ENCODE measurements at places on chromosomes 12 and 14. TPM values are rescaled to one million over a fixed set of nuclear protein-coding genes. Genes with fewer than 3 reads are reported as not detected.

DNA sequence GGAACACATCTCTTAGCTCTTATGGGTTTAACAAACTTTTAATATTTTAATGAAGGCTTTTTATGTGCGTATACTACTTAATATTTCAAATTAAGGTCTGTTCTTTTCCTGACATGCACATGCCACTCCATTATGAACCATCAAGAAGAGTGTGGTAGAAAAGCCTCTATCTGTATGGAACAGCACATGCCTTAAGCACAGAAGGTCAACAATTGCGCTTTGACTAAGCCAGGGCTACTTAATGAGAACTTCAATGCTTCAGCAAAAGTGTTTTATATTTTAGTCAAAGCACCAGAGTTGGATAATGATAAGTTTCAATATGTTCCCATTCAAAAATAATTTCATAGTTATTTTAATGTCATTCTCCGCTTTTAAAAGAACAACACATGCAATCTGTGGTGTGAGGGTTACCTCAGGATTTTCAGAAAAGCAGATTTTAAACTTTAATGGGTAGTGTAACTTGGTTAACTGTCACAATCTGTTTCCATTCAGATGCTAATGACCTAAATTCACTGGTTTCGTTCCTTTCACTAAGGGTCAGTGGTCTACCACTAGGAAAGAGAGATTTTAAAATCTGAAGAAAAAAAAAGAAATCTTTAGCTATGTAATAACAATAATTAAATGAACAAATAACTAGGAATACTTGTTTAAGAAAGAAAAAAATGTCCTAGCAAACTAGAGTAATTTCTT, 193.4 kb upstream of the NOVA1 start:
- no peak for DNase-seq

- DNase-seq: no peak
Observed at GRCh38 chr14:42130815-42131214, 524.1 kb downstream of the LRFN5 start.

GRCh38 chr12:54418441-54419087, 502 bp downstream of the ITGA5 start:
- DNase-seq: no peak

DNA sequence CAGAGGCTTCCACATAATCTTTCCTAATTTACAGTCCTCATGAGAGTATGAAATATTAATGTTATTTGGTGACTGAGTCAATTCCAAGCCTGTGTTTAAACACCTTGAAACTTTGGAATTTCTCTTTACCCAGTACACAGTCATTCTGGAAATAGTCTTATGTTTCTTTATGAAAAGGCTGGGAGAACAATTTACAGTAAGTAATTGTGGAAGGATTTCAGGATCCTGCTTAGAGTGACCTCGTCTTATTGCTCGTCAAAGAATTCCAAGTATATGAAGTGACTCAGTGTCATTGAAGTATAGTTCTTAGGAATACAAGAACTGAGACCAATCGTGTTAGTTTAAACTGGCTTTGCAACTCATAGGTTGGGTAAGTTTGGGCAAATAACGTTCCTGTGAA, 634.2 kb downstream of the SLC16A7 start:
- no peak for DNase-seq

DNA sequence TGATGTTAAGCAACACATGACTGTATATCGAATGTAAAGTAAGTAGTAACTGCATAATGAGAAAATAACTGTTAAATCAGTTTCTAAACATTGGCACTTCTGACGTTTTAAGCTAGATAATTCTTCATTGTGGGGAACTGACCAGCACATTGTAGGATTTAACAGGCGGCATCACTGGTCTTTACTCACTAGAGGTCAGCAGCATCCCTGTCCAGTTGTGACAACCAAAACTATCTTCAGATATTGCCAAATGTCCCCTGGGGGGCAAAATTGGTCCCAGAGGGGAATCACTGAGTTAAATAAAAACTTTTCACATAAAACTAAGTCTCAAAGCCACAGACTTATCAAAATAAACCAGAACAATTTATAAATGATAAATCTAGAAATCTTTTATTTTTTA, 65.3 kb downstream of the BLTP3B start:
- DNase-seq: no peak

- no peak for DNase-seq
Observed at GRCh38 chr12:54571193-54572188, 17.0 kb downstream of the PPP1R1A start.

DNA sequence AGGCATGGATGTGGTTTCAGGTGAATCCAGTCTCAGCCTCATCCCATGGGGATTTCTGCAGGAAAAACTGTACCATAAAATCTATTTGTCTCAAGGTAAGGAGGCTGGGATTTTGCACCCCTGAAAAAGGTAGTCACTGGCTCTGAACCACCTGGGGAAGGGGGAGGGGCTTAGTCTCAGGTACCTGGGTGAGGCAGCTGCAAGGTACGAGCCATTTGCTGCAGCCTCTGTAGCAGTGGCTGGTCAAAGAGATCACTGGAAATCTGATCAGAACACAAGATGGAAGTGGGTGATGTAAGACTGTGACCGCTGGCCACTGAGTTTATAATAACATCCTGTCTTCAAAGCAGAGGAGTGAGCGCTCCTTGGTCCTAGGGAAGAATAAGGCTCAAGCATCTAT, 209.9 kb upstream of the NOS1 start:
- no peak for DNase-seq

DNA sequence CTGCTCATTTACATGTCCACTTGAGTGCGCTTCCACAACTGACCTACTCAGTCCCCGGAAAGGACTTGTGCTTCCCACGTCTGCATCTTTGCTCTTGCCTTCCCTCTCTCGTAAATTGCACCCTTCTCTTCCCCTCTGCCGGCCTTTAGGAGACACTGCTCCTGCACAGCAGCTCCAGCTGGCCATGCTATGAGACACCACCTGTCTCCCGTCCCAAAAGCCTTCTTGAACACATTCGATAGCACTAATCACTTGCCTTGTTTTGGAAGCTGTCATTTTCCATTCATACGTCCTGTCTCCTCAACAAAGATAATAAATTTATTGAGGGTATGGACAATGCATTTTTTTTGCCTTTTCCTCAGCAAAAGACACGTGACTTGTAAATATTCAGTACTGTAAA, 15.7 kb upstream of the KCNA1 start:
- DNase-seq: no peak

SYNE2 gene
- total RNA-seq: 27.6 TPM

TSPAN19 gene
- total RNA-seq: not detected

KRT72 gene
- total RNA-seq: 0.17 TPM

ADCY6 gene
- total RNA-seq: 0.21 TPM

RAD51B gene
- 32.3 TPM for total RNA-seq

CCDC175 gene
- not detected for total RNA-seq

KITLG gene
- total RNA-seq: 0.07 TPM

SLC10A1 gene
- total RNA-seq: not detected
